ENCODE measurements at places on chromosomes 12 and 14. TPM values are rescaled to one million over a fixed set of nuclear protein-coding genes. Genes with fewer than 3 reads are reported as not detected.

The NRXN3 gene
- total RNA-seq, result under 0.01 TPM

The C12orf60 gene
- total RNA-seq, result 0.10 TPM

The FIGNL2 gene
- 0.31 TPM for total RNA-seq

The TSPAN11 gene
- total RNA-seq, result not detected

The RTL1 gene
- not detected for total RNA-seq

The SERPINA10 gene
- not detected for total RNA-seq

The FAM181A gene
- total RNA-seq, result not detected

Measured in mononuclear cell (primary cell).